ENCODE measurements at places on chromosomes 13 and 19. TPM values are rescaled to one million over a fixed set of nuclear protein-coding genes. Genes with fewer than 3 reads are reported as not detected.
A peak's percentile ranks its signal among the peaks of the same experiment; 100 is the strongest.

DNA sequence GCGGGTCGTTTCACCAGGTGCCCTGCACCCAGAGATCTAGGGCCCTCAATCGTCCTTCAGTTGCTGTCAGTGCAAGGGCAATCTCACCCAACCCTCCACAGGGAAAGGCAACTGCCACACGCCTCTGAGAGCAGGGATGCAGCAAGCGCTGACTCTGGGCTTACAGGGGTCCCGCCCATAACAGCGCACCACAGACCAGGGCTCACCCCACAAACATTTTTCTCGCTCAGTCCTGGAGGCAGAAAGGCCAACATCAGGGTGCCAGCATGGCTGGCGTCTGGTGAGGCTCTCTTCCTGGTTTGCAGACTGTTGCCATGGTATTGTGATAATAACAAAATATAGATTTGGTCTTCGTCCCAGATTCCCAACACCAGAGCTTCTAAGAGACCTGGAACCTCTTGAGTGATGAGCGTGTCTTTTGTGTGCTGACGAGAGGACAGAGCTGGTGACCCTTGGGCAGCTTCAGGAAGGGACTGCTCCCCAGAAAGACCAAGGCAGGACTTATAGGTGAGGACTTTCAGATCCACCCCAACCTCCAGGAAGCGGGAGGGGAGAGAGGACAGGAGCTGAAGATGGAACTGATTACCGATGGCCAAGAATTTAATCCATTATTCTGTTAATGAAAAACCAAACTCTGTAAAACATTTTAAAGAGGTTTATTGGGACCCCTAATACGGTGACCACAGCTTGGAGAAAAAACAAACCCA is 51.3 kb downstream of the C13orf46 start:
- DNase-seq: no peak

ZNF729 gene
- not detected for total RNA-seq

GRCh38 chr13:79727086-79727485 is 246.1 kb downstream of the NDFIP2 start:
- no peak for DNase-seq

- peak; percentile 14 for DNase-seq
Measured at GRCh38 chr13:112943309-112944125, 25.5 kb upstream of the MCF2L start.

DNA sequence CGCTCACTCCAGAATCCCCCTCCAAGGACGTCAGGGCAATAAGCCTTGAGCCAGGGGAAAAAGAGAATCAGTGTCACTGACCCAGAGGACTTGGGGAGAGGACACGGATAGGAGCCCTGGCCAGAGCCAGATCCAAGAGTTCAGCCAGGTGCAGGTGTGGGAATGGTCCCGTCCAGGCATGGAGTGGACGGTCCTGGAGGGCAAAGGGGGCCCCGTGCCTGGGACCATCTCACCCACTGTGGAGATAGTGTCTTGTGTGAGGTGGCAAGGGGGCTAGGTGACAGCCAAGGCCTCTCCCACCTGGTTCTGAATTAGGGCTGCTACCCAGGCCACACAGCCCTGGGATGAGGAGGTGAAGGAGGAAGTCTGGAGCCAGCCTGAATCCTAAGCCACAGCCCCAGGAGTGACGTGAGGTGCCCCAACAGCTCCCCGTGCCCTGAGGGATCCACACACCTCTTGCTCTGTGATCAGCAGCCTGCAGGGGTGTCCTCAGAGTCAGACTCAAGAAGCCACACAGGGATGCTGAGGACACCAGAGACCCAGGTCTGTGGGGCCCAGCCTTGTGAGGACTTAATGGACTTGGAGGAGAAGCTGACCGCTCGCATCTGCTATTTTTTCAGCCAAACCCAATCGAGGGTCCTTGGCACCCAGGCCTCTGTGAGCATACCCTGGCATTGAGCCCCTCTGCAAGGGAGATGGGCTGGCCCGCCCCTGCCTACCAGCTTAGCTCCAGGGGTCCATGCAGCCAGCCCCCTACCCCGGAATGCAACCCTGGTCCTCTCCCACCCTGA is 16.4 kb upstream of the ZNF14 start:
- DNase-seq: no peak

APOC1 gene
- total RNA-seq: not detected

IGFL1 gene
- 0.67 TPM for total RNA-seq

DNA sequence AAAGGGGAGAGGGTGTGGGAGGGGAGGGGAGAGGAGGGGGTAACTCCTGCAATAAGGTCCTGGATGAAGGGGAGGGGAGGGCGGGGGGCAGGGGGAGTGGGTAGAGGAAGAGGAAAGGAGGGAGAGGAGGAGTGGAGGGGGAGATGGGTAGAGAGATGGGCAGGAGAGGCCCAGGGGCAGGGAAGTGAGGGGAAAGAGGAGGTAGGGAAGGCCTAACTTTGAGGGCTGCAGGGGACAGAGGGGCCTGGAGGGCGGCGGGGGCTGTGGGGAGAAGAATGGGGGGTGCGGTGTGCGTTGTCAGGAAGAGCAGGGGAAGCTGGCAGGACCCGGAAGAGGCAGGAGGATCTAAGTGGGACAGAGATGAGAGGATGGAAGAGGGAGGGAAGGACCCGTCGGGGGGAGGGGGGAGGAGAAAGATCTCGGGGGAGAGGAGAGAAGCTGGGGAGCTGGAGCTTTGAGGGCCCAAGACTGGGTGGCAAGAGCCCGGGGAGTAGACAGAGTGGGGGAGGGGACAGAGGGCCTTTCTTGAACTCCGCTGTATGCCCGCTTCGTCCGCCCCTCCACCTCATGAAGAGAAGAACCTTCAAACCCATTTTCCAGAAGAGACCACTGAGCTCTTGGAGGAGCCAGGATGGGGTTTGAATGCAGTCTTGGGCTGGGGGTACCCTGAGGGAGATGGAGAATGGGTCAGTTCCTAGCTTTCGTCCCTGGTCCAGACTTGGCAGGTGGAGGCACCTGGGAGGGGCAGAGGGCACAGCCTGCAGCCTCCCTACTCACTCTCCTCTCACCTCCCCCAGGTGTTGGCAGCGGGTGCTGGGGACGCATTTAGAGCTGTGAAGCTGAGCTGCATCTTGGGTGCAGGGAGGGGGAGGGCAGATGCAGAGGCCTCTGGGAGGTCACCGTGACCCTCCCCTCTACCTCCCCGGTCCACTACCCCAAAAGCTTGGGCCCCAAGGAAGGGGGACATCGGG is 778 bp upstream of the LRRC4B start:
- DNase-seq: no peak

SLITRK1 gene
- total RNA-seq: 0.89 TPM

DNA sequence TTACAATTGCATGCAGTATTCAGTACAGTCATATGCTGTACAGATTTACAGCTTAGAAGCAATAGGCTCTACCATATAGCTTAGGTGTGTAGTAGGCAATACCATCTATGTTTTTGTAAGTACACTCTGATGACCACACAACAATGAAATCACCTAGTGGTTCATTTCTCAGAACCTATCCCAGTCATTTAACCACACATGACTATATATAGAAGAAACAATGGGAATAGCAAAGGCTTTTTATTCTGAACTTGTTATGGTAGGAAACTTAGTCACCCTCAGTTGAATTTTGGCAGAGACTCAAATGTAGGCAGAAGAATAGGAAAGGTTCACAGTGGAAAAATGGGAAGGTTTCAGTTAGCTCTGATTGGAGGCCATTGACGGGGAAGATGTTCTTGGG is 1075.1 kb upstream of the MIR17HG start:
- peak; percentile 60 for DNase-seq

DNA sequence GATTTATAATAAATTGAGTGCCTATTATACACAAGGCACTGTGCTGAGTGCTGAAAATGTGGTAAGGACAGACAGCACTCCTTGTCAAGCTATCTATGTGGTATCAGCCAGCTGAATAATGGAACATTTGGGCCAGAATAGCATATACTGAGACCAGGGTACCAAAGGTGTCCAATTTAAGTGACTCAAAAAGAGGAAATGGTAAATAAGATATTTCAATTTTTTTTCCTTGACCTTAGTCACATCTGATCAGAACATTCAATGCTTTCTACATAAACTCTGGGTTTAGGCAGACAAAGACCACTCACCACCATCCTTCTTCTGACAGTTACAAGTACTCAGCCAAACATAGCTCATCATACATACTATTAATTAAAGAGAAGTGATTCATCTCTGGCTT is 43.2 kb downstream of the RCBTB2 start:
- DNase-seq: no peak

VAV1 gene
- 0.14 TPM for total RNA-seq

DNA sequence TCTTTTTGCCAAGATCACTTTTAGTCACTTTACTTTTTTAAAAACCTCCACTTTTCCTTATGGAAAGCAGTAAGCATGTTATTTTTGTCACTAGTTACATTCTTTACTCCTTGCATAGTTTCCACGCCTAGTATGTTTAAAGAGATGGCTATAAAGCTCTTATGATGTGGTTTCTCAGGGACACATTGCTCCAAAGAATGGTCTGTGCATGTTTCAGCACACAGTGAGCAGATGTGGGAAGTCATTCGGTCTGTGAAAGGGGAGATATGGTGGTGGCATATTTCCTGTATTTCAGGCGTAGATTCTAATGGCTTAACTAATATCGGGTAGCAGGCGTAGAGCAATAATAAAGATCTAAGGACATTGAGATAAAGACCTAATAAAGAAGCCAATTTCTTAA is 180.7 kb downstream of the SLITRK6 start:
- DNase-seq: no peak

GRCh38 chr19:49387936-49388372 is at the start of gene KASH5:
TSS of gene KASH5 (plus strand) at chr19:49388249. CDS start at chr19:49390884, 2,635 bp downstream.
- no peak for DNase-seq

- DNase-seq: no peak
Measured at GRCh38 chr13:50456111-50456510, 387.4 kb downstream of the DLEU7 start.

DNA sequence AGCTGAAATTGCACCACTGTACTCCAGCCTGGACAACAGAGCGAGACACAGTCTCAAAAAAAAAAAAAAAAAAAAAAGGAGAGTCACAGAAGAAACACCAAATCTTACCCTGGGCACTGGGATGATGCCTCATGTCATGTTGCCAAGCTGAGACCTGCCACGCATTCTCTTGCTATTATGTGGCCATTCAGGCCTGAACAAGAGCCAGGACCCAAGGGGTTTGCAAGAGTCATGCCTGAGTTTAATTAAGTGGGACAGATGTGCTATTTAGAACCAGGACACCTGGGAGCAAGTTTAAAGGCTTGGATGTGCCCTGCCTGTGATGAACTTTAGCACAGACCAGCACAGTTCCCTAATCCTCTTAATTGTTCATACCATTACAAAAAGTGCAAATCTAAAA is 9.8 kb downstream of the PNMA8A start:
- no peak for DNase-seq

ZNF773 gene
- total RNA-seq: 4.2 TPM

NEK5 gene
- total RNA-seq: not detected

ZNF667 gene
- total RNA-seq: 5.5 TPM

Data from A172 (cell line).